Stimulated activated CD4-positive, alpha-beta T cell treated with anti-CD3 and anti-CD28 coated beads, Interleukin-1b, Interleukin-23, amount 100 ng/mL, for 4 hours (primary cell): ENCODE measurements at places on chromosomes 6 and 20.

DNA sequence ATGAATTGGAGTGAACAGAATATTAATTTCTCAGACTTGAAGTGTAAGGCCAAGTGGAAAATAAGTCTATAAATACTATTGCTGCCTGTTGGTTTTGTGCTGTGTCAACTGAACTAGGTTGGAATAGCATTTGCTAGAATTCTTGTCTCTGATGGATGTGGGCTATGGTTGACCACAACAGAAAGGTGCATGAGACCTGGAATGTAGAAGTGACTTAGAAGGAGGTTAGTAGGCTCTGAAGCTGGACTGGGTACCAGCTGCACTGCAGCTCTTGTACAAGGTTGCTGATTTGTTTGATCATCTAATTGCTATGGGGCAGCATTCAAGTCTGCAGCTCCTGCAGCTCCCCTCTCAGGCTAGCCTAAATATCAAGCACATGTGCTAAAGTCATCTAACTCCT is 479.0 kb upstream of the NRSN1 start:
- no peak for DNase-seq

- DNase-seq = no peak
These were observed 2.1 kb upstream of the TNFAIP3 start for GRCh38 chr6:137864812-137865508.

- DNase-seq = no peak
These were observed 111.7 kb downstream of the THBS2 start for GRCh38 chr6:169141671-169142537.

GRCh38 chr6:64955435-64955848 is 751.6 kb downstream of the EYS start:
- DNase-seq = no peak

DNA sequence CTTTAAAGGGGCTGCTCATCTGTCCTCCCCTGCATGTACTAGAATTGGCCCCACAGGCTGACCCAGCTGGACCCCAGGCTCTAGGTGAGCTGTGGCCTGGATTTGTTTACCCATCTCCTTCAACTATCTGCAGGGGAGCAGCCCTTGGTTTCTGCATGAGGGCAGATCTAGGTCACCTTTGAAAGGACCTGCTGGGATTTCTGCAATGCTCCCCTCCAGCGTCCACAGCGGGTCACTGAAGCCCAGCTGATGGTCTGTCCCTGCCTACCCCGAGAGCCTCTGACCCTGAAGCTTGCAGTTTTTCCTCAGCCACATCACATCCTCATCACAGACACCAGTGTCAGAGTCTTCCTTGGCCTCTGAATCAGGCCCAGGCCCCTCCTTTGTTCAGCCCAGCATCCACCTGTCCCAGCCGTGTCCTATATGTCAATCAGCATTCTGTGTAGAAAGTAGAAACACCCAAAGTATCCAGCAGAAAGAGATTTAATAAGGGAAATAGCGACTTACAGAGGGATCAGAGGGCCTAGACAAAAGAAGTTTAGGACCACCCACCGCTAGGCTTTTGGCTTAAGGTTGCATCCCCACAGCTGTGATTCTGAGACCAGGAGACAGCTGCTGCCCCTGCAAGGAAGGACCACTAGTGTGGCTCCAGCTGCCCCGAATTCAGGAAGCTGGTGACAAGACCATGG is 243.1 kb downstream of the LRFN2 start:
- no peak for DNase-seq

GRCh38 chr6:130116273-130116672 is 97.9 kb downstream of the L3MBTL3 start:
- DNase-seq = no peak

DNA sequence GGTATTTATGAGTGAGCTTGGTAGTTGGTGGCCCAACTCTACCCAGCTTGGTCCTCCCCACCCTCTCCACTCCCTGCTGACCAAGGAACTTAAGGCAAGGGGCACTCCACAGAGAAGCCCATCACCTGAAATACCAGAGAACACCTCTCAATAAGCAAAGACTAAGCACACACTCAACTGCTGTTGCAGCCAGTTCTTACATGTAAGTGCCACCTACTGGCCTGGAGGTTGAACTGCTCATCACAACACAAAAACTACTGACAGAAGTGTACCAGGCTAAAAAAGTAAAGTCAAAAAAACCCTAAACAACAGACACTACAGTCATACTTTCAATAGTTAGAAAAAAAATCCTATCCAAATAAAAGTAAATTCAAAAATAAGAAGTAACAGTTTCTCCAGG is 146.2 kb downstream of the FAM83B start:
- DNase-seq = no peak

DNA sequence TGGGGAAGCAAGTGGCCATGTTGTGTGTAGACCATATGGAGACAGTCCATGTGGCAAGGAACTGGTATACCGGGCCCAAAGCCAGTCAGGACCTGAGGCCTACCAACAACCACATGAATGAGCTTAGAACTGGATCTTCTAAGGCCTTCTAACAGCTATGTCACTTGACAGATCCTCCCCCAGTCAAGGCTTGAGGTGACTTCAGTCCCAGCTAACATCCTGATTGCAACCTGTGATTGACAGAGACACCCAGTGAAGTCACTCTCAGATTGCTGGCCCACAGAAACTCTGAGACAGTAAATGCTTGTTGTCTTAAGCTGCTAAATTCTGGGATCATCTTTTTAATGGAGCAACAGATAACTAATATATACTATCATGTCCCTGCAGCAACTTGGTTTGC is 32.9 kb downstream of the AHI1 start:
- DNase-seq = no peak
